ENCODE measurements at places on chromosomes 11 and 22. TPM values are rescaled to one million over a fixed set of nuclear protein-coding genes. Genes with fewer than 3 reads are reported as not detected.

The NCF4 gene
- 6.5 TPM for polyA plus RNA-seq

DNA sequence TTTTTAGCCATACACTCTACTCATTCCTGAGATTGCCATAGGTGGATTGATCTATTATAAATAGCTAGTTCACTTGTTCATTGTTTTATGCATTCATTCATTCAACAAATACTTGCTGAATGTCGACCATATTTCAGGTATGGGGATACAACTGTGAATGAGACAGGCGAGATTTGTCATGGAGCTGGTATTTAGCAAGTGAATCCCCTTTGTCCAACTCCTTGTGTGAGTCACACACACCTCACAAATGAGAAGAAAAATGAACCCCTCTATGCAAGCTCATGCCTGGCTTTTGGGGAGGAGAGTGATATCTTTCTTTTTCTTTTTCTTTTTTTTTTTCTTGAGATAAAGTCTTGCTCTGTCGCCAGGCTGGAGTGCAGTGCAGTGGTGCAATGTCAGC is 1.8 kb upstream of the AMPD3 start:
- H3K27ac ChIP-seq, result no peak overlapping the region
- no peaks in the 10 kb centered on the region for H3K4me1 ChIP-seq
- no peaks in the 10 kb centered on the region for H3K27me3 ChIP-seq

The UBQLNL gene
- 1.6 TPM for polyA plus RNA-seq

- H3K36me3 ChIP-seq, result no peaks in the 10 kb centered on the region
- no peaks in the 10 kb centered on the region for H3K4me1 ChIP-seq
- no peak overlapping the region for H3K27ac ChIP-seq
- DNase-seq, result no peak
These were observed 716 bp upstream of the TYMP start for GRCh38 chr22:50530580-50530876.

- H3K27ac ChIP-seq, result no peak overlapping the region
- no peaks in the 10 kb centered on the region for H3K27me3 ChIP-seq
- no peak for DNase-seq
- no peaks in the 10 kb centered on the region for H3K36me3 ChIP-seq
These were observed 622.3 kb upstream of the CADM1 start for GRCh38 chr11:116126562-116126961.

DNA sequence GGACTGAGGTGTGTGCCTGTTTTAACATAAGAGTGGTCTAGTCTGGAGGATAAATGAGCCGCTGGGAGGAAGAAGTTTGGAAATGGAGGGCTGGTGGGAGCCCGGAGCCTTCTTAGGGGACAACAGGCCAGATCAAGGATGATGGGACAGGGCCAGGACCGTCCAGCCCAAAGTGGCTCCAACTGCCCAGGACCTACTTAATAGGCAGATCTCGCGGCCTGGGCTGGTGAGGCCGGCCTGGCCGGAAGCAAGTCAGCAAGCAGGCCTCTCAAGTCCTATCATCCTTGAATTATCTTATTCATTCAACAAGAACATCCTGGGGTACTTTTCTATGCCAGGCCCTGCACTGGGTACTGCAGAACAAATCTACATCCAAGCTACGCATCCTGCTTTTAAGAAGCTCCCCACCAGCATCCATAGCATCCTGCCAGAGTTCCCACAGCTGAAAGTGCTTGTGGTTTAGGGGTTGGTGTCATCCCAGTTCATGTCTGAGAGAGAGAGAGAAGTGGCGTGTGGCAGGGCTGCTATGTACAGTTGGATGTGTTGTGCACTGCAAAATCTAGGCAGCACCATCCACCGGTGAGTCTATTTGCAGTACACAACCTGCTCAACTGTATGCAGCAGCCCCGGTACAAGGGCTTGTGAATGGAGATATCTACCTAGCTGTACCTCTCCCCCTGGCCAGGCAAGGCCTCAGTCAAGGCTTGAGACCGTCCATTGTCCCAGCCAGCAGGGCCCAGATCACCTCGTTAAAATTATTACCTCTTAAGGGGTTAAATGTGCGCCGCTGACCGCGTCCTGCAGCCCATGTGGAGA is 82.1 kb downstream of the FBLN1 start:
- H3K27me3 ChIP-seq, result no peaks in the 10 kb centered on the region
- no peaks in the 10 kb centered on the region for H3K4me1 ChIP-seq
- no peak overlapping the region for H3K4me3 ChIP-seq
- no peaks in the 10 kb centered on the region for H3K36me3 ChIP-seq
- DNase-seq, result no peak

DNA sequence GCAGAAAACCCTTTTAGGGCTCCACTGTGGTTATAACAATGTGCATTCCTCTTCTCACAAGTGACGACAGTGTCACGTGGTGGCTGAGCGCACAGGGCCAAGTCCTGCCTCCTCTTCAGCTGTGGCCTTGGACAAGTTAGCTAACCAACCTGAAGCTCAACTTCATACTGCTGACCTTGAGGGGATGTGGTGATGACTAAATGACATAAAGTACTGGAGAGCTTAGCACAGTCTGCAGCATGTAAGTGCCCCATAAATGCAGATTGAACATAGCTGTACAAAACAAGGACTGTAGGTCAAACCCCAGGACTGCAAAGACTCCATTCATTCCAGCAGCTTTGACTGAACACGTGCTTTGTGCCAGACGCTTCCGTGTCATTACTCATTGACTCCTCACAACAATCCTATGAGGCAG is 20.1 kb upstream of the MRGPRX2 start:
- H3K4me3 ChIP-seq, result no peak overlapping the region
- no peak overlapping the region for H3K27ac ChIP-seq
- no peaks in the 10 kb centered on the region for H3K36me3 ChIP-seq
- H3K4me1 ChIP-seq, result no peaks in the 10 kb centered on the region

GRCh38 chr22:49660794-49661781 is 166.6 kb downstream of the BRD1 start:
- no peak overlapping the region for H3K27ac ChIP-seq
- no peaks in the 10 kb centered on the region for H3K36me3 ChIP-seq
- H3K4me3 ChIP-seq, result no peak overlapping the region
- no peaks in the 10 kb centered on the region for H3K4me1 ChIP-seq
- peak; percentile 59 for DNase-seq
- H3K27me3 ChIP-seq, result no peaks in the 10 kb centered on the region

- H3K4me1 ChIP-seq, result no peaks in the 10 kb centered on the region
- H3K27ac ChIP-seq, result no peak overlapping the region
- H3K36me3 ChIP-seq, result no peaks in the 10 kb centered on the region
- H3K27me3 ChIP-seq, result peaks cover 2% of the 10 kb centered on the region
These were observed 69.1 kb upstream of the MYOD1 start for GRCh38 chr11:17650127-17650911.

DNA sequence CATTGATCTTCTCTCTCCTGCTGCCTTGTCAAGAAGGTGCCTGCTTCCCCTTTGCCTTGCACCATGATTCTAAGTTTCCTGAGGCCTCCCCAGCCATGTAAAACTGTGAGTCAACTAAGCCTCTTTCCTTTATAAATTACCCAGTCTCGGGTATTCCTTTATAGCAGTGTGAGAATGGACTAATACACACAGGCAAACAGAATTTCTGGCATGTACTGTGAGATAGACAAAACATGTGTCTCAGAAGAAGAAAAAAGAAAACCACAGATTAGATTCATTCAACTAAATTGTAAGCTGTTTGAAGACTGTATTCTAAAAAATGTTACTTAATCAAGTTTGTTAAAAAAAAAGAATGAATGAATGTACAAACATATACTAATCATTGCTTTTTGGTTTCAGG is 1.5 kb upstream of the MMP20 start:
- H3K36me3 ChIP-seq, result no peaks in the 10 kb centered on the region
- H3K27me3 ChIP-seq, result no peaks in the 10 kb centered on the region
- no peaks in the 10 kb centered on the region for H3K4me1 ChIP-seq

DNA sequence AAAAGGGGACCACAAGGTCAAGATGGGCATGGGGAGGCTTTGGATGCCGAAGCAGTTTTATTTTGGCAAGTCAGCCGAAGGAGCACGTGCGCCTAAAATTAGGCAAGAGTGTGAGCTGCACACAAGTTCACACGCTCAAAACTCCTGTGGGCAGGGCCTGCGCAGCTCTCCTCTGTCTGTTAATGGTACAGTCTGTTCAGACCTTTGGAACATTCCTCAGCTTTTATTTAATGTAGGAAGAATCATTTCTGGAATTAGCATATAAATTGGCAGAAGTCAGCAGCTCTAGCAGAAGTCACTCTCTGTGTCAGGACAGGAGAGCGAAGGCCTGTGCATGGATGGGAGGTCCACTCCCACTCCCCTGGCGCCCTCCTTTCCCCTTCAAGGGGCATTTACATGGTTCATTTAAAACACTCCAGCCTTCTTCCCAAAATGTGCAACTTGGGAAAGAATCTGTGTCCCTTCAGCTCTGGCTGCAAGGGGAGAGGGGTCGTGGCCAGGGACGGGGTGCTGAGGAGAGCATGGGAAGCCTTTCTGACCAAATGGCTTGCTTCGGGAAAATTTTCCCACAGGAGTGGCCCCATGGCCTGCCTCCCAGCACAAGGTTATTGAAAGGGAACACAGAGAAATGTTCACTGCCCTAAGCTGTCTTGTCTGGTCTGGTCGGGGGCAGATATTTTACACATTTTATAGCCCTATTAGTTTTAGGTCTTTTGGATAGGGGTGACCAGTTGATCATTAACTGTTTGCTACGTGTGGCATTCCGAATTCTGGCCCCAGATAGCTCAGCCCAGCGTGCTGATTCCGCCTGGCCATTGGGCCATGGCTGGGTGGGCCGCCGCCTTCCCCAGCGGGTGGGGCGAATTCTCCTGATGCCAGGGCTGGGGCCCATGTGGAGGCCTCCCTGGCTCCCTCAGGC is 43.9 kb upstream of the SMIM38 start:
- H3K27me3 ChIP-seq, result no peaks in the 10 kb centered on the region
- no peaks in the 10 kb centered on the region for H3K4me1 ChIP-seq
- H3K4me3 ChIP-seq, result no peak overlapping the region
- peak; percentile 42 for DNase-seq
- H3K36me3 ChIP-seq, result no peaks in the 10 kb centered on the region

GRCh38 chr22:50262460-50262911 is 1.0 kb upstream of the MAPK12 start:
- no peak overlapping the region for H3K27ac ChIP-seq
- H3K4me3 ChIP-seq, result no peak overlapping the region
- no peak for DNase-seq
- no peaks in the 10 kb centered on the region for H3K36me3 ChIP-seq
- no peaks in the 10 kb centered on the region for H3K4me1 ChIP-seq

DNA sequence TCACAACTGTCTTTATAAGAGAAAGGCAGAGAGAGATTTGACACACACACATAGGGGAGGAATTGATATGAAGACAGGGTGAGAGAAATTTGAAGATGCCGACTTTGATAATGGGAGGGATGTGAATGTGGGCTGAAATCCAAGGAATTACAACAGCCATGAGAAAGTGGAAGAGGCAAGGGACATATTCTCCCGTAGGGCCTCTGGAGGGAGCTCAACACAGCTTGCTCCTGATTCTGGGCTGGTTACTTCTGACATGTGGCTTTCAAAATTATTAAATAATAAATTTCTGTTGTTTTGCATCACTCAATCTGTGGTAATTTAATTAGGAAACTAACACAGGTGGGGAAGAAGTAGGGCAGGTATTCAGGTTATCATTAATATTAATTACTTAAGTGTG is 282.9 kb downstream of the LUZP2 start:
- no peak overlapping the region for H3K27ac ChIP-seq

GRCh38 chr11:130859886-130860285 is 56.4 kb downstream of the SNX19 start:
- H3K27me3 ChIP-seq, result no peaks in the 10 kb centered on the region
- no peak overlapping the region for H3K27ac ChIP-seq
- H3K36me3 ChIP-seq, result no peaks in the 10 kb centered on the region
- DNase-seq, result no peak

- no peaks in the 10 kb centered on the region for H3K27me3 ChIP-seq
- H3K4me1 ChIP-seq, result no peaks in the 10 kb centered on the region
- H3K27ac ChIP-seq, result no peak overlapping the region
- no peak overlapping the region for H3K4me3 ChIP-seq
- no peak for DNase-seq
These were observed 23.1 kb upstream of the LDHA start for GRCh38 chr11:18371279-18371678.

The CTSW gene
- 1.8 TPM for polyA plus RNA-seq

Data from aorta (tissue), 5 donors.